HT1080 (cell line): ENCODE measurements at places on chromosomes 4 and X.

- peak; percentile 98 for DNase-seq
Observed at GRCh38 chrX:150200820-150201287, 162.3 kb upstream of the MAMLD1 start.

- DNase-seq: no peak
Observed at GRCh38 chr4:141174457-141174856, 41.2 kb upstream of the RNF150 start.

DNA sequence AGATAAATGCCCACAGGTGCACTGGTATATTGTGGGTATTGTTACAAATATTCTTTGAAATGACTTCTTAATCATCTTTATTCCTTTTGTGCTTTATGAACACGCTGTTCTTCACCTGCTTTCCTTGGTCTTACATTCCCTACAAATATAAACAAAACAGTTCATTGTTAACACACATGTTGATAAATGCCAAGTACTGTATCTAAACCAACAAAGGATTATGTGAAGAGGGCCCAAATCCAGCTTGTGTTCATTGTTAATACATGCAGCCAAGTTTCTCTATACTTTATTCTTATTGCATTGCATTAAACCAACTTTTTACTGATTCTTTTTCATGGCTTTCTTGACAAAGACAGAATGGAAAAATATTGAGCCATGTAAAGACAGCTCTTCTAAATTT, 42.8 kb downstream of the AREG start:
- DNase-seq: no peak

DNA sequence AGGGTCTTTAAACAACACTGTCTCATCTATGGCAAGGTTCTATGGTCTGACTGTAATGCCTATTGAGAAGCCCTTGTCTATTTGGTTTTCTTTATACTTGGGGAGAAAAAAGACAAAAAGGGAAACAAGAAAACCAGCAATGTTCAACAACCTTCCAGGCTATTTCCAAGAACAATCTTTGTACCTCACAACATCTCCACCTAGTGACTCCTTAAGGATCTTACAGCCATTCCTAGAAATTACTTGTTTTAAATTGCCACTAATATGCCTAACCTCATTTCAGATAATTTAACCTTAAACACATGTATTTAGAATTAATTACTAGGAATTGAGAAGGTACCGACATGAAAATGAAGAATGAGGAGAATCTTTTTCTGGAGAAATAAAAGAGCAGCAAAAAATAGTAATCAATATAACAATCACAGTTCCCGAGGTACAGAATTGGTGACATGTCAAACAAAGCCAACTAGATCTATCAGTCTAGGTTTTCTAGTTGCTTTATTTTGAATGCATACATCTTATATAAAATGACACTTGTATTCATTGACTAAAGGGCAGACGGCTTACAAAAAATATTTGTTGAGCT, 1.6 kb upstream of the RBM46 start:
- peak; percentile 11 for DNase-seq

- DNase-seq: peak; percentile 10
Observed at GRCh38 chr4:184755278-184755677, 21.4 kb upstream of the CENPU start.

DNA sequence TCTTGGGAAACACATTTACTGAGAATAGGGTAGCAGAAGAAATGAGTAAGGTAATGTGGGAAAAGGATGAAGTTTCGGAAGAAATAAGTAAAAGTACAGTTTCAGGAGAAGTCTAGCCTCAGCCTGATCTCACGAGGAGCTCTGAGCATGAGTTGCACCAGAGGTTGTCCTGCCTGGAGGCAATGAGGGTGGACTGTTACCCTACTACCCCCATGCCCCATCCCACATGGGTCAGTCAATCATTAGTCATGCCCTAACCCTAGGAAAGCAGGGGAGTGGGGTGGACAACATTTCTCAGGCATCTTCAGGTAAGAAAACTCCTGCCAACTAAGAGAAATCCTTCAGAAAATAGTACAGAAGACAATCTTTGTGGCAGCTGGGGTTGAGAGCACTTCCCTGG, 35.1 kb downstream of the HS3ST1 start:
- no peak for DNase-seq

- DNase-seq: peak; percentile 79
Observed at GRCh38 chr4:56958111-56958517, 19.3 kb downstream of the NOA1 start.

- no peak for DNase-seq
Observed at GRCh38 chr4:164203476-164203875, 550.5 kb upstream of the SMIM31 start.

DNA sequence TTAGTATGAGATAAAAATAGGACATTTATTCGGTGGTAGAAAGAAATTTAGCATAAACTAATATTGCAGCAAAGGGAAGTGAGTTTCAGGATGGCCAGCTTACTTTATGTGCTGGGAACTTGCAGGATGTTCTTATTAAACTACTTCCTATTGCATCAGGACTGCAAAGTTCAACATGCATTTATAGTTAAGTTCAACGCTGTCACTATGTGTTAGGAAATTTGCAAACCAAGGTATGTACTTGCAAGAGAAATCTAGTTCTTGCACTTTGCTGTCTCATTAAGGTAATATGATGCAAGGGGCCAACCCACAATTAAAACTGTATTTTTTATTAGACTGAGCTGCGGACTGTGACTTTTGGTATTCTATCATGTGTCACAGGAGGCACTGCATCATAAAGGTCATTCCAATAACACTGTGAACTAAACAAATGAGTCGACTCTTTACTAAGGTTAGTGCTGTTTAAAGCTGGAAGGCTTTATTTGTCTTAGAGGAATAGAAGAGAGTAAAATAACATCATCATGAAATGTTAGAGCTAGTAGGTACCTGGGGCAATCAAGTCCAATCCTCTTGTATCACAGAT, 1525.7 kb upstream of the TENM3 start:
- DNase-seq: no peak

DNA sequence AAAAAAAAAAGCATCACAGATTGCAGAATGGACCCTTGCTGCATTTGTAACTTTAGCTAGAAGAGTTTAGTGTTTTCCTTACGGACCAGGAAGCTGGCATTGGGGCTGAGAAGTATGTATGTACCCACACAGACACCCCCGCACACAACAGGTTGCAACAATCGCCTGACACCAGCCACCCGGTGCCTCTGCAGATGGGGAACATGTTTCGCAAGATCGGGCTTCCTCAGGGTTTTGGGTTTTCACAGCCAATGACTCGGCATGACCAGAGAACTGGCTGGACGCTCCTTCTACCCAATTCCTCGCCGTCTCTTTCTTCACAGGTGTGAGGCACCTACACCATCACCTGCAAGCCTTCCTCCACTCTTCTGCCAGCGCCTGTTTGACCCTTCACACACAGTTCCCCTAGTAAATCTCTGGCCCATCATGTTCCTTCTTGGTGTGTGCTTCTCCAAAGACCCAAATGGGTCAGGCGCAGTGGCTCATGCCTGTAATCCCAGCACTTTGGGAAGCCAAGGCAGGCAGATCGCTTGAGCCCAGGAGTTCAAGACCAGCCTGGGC, 70.4 kb downstream of the DHRSX start:
- DNase-seq: no peak

DNA sequence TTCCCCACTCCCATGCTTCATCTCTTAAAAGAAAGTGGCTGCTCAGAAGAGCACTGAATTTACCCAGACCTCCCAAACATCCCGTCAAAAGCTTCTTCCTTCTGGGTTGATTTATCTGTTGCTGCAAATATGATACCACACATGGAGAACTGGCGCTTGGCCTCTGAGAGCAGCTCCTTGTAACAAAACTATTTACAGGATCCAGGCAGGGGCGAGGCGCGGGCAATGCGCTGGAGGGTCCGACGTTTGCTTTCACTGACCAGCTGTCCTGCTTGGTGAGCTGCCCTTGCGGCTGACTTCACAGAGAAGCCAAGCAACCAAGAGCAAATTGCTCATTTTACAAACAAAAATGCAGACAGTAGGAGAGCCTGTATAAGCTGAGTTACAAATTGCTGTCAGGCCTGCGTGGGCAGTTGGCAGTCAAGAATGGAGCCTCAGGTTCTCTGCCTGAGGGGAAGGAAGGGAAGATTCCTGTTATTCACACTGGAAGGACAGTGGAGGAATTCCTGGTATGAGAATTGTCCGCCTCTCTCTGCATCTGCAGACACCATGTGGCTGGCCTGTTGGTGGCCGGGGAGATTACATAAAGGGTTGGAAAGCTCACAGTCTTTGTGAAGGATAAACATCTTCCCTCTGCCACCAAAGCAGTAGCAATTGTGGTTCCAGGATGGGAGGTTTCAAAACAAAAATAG, 192.2 kb upstream of the LEF1 start:
- no peak for DNase-seq

GRCh38 chr4:24688453-24688852, 104.1 kb upstream of the DHX15 start:
- DNase-seq: no peak

DNA sequence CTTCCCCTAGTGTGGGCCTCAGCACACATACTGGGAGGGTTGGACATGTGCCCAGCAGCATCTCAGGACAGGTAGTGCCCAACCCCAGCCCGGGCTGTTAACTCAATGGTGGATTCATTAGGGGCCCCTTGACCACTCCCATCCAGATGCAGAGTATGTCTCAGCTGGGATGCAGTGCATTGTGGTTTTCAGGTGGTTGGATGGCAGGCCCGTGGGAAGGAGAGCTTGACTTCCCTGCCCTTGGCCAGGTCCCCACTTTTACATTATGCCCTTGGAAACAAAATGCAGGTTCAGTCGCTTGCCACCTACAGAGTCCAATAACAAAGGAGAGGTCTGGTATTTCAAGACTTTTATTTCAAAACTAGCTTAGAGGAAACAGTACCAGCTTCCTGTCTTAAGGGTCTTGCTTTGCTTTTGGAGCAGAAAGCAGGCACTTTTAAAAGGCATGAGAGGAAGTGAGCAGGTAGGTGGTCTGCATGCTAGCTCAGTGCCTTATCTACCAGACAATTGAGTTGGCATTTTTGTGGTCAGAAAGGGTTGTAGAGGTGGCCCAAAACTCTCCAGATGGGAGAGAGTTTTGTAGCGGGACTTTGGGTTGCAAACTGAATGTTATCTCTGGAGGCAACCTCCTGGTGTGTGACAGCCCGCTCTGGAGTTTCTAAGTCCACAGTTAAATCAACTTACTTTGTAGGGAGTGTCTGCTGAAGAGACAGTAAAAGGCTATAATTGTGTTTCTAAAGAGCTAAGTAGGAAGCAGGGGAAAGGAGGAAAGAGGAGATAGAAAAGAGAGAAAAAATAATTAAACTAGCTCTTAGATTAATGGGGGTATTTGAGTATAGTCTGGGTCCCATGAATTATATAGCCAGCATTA, 171.0 kb downstream of the GALNTL6 start:
- peak; percentile 43 for DNase-seq

DNA sequence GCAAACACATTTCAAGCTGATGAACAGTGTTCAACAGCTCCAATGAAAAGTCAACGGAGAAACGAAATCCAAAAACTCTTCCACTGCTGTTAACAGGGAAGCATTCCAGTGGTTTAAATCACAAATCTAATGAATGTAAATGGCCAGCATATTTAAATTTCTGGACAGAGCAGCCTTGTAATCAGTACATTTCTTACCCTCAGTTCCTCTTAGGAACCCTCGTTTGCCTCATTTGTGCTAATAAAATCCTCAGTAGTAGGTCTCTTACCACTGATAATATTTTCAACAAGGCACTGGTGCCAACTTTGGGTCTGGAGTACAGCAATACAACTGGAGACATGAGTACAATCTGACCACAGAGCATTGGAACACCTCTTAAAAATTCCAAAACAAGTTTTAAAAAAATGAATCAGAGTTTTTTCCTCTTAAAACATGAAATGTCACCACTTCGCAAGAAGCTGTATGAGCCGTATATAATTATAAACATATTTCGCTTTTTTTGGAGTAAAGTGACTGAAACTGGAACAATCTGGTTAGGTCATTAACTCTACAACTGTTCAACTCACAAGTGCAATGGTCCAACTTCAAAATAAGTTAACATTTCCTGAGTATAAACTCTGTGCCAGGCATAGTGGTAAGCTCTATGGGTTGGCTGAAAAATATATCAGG, 211.2 kb downstream of the CPEB2 start:
- no peak for DNase-seq

DNA sequence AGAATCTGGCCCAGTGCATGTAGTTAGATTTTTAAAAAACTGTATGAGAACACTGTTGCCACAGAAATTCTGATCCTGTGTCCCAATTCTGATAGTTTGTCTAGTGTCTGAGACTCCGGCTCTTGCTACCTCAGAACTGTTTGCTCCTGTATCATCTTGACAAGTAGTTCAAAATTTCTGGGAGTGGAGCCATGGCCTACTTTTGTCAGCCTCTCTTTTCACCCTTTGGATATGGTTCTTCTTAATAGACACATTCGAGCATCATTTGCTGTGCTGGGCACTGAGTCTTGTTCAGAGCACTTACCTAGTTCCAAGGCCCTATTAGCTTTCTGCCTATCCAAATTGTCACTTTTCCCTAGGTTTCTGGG, 46.9 kb downstream of the ATP10D start:
- no peak for DNase-seq

DNA sequence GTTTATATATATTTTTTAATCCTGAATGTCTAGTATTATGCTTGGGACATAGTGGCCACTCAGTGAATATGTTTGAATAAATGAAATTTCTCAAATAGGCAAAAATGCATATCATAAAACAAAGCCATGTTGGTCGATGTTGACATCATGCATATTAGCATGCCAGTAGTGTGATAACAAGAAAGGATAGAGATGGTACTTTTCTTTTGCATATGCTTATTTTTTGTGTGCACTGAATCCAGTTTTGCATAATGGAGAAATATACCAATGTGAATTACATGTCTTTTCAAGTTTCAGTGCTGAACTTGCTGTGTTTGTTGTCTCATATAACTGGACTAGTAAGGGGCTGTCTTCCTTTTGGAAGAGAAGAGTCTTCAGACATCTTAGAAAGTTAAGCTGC, 7.5 kb downstream of the CPE start:
- no peak for DNase-seq
